ENCODE measurements at places on chromosomes 1 and 21.

- no peak for DNase-seq
Measured at GRCh38 chr1:200973937-200974657, 49.4 kb downstream of the KIF21B start.

GRCh38 chr1:192575499-192576189 lies at the start of gene RGS1:
Gene RGS1, plus strand, starts transcription at chr1:192575773. Its CDS starts 20 bp downstream, at chr1:192575793.
- peak; percentile 30 for DNase-seq

DNA sequence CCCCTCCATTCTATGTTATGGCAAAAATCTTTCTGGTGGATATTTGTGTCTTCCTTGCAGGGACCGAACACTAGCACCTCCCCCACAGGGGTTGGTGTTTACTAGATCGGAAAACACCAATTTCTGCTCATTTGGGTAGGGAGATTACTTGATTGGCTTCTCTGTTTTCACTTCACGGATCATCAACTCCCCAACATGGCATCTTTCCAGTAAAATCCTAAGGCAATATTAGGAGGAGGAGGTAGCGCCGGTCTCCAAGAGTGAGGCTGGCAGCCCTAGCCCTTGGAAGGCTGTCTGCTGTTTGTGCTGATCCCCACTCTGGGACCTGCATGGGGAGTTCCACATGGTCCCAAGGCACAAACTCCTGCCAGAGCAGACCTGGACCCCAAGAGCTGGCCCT lies 12.2 kb downstream of the VASH2 start:
- no peak for DNase-seq

DNA sequence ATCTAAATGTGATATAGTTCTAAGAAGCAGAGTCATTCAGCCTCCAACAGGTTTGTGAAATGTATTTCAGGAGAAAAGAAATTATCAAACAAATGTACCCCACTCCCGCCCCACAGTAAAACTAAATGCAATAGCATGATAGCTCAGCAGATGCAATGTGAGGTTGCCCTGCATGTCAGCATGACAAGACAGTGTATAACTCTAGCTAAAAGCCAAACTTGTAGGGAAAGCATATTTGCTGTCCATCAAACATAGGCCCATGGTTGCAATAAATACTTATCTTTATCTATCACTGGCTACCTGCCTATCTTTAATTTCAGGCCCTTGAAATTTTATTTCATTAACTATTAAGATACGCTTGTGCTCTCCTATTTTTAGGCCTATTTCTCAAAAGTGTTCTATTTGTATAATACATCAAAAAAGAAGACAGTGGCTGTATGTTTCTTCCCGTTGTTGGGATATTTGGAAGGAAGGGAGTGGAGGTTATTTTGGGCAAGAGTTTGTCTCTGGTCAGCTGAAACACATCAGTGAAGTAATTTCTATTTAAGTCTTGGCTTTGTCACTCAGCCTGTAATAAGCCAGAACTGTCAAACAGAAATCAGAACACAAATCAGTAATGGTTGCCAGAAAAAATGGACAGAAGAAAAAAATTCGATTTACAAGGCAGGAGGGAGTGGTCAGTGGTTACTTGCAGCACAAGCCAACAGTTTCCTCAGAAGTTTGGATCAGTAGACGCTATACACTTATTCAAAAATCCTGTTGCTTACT lies 307.4 kb upstream of the ADGRL2 start:
- DNase-seq: no peak

DNA sequence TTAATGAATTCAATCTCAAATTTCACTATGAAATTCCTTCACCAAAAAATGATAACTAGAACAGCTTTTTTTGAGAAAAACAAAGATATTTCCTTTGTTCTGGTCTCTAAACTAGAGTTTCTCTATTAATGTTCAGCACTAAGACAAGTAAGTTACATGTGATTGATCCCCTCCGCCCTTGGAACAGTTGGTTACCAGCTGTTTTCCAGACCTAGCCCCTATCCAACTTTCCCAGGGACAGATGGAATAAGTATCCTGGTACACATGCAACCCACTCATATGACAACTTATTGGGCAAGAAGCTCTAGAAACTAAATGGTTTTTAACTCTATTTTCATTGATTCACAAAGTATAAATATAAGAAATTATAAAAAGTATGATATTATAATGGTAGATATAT lies 140.4 kb downstream of the COP1 start:
- no peak for DNase-seq

DNA sequence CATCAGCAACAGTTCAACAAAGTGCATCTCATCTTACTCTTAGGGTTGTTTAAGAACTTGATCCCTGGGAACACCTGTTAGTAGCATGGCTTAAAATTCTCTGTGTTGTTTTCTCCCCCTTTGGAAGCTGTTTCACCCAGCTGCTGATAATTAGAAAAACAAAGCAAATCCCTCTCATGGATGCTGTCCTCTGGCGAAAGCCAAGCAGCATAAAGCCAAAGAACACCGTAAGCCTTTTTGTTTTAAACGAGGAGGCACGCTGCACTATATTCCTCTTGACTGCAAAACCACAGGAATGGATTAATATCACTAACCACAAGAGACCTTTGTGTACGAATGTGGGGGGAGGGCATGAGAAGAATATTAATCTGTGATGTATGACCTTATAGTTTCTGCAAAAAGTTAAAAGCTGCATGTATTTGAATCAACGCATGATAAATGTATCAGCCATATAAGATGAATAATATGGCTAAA lies 923.2 kb downstream of the LTN1 start:
- no peak for DNase-seq

DNA sequence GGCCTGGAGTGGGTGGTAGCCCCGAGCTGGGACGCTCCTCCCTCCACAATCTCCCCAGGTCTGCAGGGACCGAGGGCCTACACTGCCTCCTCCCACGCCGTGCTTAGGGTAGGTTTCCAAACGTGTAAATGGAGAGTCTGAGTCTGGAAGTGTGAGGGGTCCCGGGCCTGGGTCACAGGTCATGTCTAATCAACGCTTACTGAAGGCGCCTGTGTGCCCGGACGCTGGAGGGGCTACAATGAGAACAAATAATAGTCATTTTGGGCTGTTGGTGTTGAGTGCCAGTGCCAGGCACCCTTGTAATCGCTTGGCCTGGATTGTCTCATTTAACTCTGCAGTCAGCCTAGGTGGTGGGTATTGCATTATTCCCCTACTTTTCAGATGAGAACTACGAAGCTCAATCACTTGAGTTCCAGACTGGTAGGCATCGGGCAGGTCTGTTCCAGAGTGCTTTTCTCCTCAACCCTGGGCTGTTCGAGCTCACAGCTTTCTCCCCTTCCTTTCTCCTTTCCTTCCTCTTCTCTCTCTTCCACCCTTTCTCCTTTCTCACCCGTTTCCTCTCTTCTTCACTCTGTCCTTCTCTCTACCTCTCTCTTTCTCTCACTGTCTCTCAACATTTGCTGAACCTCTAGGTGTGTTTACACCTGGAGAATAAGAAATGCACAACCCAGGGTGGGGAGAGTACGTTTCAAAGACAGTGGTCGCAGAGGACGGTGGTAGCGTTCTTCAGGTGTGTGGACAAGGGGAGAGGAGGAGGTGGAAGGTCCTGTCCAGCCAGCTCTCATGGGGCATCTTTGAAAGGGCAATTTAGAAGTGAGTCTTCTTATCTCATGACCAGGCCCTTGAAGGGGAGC lies 883 bp downstream of the SLC66A1 start:
- no peak for DNase-seq

- DNase-seq: peak; percentile 1
Measured at GRCh38 chr1:85502625-85503083, 37.7 kb upstream of the DDAH1 start.

DNA sequence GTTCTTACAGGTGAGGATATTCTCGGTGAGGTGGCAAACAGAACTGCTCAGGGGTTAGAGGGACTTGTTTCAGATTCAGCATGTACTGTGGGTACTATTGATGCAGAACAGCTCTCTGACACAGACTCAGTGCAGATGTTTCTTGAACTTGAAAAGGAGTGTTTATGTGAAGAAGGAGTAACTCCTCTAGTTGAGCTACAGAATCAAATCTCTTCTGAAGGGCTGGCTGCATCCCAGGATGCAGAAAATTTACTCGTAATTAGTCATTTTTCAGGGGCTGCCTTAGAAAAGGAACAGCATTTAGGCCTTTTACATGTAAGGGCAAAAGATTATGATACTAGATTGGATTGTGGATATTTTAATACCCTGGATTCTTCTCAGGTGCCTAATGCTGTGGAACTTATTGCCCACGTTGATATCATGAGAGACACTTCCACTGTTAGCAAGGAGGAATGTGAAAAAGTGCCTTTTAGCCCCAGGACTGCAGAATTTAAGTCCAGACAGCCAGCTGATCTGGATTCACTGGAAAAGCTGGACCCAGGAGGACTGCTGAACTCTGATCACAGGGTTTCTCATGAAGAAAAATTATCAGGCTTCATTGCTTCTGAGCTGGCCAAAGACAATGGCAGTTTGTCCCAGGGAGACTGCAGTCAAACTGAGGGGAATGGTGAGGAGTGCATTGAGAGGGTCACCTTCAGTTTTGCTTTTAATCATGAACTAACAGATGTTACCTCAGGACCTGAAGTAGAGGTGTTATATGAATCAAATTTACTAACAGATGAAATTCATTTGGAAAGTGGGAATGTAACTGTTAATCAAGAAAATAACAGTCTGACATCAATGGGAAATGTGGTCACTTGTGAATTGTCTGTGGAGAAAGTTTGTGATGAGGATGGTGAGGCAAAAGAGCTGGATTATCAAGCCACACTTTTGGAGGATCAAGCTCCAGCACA lies 79.6 kb upstream of the BMP8A start:
- DNase-seq: no peak

- DNase-seq: no peak
Measured at GRCh38 chr1:147497826-147498225, 43.5 kb upstream of the BCL9 start.

DNA sequence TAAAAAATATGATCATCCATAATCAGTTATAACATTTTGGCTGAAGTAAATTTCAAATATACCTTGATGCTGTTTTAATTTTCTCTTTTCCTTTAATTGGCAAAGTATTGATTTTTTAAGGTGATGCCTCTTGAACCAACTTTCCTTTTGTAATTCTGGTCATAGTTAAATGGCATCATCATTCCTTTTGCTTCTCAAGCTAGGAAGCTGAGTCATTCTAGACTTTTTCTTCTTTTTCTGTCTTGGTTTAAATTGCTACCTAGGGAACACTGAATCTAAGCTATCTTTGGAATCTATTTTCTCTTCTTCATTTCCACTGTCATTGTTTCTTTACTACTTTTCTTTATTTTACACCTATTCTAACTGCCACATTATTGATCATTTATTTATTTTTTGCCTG lies 162.7 kb downstream of the HMCN1 start:
- DNase-seq: no peak

GRCh38 chr1:10074852-10075730 lies 42.3 kb downstream of the UBE4B start:
- DNase-seq: no peak

- DNase-seq: no peak
Measured at GRCh38 chr1:31101147-31101502, 35.6 kb upstream of the PUM1 start.

DNA sequence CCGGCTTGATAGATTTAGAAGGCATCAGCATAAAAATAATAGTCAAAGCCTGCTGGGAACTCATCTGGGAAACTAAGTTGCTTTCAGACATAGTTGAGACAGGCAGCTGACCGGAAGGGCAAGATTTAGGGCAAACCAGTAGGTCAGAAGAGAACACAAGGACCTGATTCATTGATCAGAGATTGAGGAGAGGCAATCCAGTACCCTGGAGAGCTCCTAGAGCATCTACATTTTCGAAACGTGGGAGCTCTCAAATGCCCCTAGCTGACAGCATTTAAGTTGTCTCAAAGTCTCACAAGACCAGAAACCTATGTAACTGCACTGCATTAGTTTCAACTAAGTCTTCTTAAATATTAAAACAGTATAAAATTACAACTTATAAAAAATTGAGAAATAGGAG lies 22.9 kb upstream of the MTF2 start:
- DNase-seq: no peak

DNA sequence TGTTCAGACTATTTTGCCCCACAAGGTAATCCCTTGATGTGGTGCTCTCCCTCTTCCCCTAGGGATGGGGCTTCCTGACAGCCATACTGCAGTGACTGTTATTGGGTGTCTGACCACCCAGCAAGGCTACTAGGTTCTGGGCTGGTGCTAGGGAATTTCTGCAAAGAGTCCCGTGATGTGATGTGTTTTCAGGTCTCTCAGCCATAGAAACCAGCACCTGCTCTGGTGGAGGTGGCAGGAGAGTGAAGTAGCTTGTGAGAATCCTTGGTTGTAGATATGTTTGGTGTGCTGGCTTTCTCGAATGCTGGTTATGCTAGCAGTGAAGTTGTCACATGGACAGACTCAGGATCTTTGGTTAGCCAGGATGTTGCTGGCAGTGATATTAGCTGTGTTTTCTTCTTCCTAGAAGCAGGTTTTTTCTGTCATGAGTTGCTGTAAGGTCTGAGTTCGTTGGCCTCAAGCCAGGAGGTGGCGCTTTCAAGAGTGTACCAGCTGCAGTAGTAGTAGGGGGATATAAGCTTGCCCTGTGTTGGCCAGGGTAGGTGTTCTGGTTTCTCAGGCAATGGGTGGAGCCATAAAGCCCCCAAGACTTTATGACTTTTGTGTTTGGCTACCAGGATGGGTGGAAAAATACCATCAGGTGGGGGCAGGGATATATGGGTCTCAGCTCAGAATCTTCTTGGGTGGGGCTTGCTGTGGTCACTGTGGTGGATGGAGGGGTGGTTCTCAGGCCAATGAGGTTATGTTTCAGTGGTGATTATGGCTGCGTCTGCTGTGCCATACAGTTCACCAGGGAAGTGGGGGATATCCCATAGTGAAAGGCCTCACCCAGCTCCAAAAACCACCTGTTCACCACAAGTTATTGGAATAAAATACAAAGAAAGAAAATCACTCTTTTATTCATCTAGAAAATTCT lies 1112.3 kb downstream of the KCNT2 start:
- no peak for DNase-seq

- DNase-seq: no peak
Measured at GRCh38 chr1:5686195-5686594, 306.0 kb downstream of the NPHP4 start.

GRCh38 chr1:223873044-223873443 lies 27.3 kb upstream of the TP53BP2 start:
- DNase-seq: no peak

- peak; percentile 76 for DNase-seq
Measured at GRCh38 chr1:161098210-161099068, at the start of gene KLHDC9. Gene KLHDC9, plus strand, starts transcription at chr1:161098361. Its CDS starts 175 bp downstream, at chr1:161098536.

- DNase-seq: no peak
Measured at GRCh38 chr1:197140121-197140520, 6.3 kb downstream of the ASPM start.

GRCh38 chr1:9844106-9844505 lies 20.3 kb upstream of the CLSTN1 start:
- no peak for DNase-seq

DNA sequence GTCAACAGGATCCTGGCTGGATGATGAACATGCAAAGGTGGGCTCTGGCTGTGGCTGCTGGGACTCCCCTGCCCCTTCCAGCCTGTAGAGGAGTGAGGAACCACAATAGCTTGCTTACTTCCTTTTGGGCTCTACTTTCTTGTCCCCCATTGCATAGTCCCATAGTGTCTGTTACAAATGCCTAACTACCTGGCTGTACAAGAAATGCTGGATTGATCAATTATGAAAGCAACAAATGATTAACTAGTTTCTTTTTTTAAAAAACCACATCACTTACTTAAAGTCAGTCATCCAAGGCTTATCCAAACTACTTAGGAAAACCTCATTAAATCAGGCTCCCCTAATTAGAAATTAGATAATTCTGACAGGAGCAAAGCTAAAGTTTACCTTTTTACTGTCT lies 514.1 kb upstream of the PKN2 start:
- DNase-seq: no peak

- DNase-seq: no peak
Measured at GRCh38 chr1:98260839-98261238, 340.0 kb upstream of the DPYD start.

GRCh38 chr1:94055459-94056122 lies 65.4 kb downstream of the ABCA4 start:
- DNase-seq: no peak
